ENCODE measurements at places on chromosomes 2 and 18.

DNA sequence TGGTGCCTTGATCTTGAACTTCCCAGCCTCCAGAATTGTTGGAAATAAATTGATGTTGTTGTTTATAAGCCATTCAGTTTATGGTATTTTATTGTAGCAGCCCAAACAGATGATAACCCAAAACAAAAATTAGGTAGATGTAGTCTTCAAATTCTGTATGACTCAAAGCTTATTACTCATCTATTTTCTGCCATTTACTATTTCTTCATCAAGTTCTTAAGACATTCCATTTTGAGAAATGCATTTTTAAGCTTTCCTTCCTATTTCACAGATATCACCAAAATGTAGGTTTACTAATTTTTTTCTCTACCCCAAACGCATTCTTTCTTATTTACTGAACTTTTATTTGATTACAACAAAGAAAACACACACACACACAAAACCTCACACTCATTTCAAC is 148.2 kb downstream of the RND3 start:
- DNase-seq, result no peak

DNA sequence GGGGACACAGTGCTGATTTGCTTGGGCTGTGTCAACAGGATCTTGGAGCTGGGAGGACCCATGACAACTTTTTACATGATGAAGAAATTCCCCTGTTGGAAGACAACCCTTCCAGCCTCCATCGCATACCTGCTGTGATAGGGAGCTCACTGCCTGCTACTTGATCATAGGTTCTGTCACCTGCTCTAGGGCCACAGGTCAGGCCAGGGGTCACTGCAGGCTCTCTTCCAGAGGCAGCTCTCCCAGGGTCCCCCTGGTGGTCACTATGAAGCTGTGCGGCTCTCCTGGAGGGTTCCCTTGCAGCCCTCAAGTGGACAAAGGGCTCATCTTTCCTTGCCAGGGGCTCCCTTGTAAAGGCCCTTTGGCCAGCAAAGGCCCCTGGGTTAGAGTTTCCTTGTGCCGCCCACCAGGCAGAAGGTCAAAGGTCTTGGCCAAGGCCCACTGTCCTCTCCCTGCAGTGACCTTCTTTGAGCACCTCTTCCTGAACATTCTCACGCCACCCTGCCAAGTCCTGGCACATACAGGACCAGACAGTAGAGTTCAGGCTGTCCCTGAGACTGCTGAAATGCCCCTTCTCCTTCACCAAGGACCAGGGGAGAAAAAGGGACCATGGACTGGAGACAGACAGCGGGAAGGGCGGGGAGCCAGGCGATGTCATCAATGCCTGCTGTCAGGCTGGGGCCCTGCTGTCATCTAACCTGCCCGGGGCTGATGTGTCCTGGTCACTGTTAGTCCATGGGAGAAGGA is 345.1 kb downstream of the DYSF start:
- DNase-seq, result no peak

DNA sequence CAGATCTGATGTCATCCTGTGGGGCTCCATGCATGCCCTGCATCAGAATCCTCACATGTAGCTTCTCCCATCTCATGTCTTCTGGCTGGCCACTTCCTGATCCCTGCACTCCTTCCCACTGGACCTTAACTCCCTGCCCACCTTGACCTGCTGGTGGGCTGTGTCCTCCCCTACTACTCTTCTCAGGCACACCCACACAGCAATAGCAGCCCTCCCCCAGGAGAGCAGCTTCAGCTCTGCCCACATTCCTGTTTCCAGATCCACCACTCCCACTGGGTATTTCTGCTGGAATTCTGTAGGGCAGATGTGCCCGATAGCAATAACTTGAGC is 137.0 kb upstream of the HS6ST1 start:
- DNase-seq, result no peak

GRCh38 chr2:213021971-213022899 is 129.2 kb downstream of the IKZF2 start:
- no peak for DNase-seq

- DNase-seq, result no peak
These were observed 60.4 kb downstream of the KCNJ3 start for GRCh38 chr2:154758871-154759270.

GRCh38 chr2:152492911-152493310 is 157.9 kb downstream of the FMNL2 start:
- DNase-seq, result no peak

DNA sequence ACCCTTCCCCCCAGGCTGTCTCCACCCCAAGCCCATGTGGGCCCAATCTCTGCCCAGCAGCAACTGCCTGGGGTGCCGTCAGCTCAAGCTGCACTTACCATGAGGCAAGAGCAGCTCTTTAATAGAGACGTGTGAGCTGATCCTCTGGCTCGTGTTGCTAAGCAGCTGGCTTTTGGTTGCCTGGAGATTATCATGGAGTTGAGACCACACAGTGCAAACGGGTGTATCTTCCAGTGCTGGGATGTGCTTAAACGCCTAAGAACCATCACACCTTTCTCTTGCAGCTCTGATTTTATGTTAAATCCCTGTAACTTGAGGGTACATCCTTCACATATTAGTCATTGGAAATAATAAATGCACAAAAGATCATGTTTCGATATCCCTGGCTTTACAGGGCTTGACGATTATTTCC is 271.1 kb downstream of the PRKCE start:
- DNase-seq, result no peak
